ENCODE measurements at places on chromosomes 13 and 19.

DNA sequence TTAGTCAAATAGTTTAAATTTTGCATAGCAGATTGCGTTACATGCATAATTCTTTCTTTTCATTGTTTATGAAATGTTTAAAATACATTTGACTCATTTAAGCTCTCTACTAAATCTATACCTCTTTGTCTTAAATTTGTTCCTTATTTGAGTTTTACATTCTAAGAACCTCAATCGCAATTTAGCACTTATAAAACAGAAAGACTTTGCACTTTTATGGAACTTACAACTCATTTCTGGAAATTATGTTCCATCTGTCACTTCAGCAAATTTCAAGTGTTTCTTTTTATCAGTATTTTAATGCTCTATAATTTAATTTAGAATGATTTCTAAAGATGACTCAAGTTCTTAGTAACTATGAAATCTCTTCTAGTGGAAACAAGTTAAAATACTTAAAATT, 1505.8 kb upstream of the SPRY2 start:
- no peak for DNase-seq

GRCh38 chr13:60837806-60838205, 440.8 kb downstream of the TDRD3 start:
- DNase-seq: no peak

- DNase-seq: peak; percentile 91
Observed at GRCh38 chr19:55166530-55167268, at the start of gene DNAAF3. DNAAF3 (minus strand) TSS chr19:55166613; CDS start chr19:55166413, 200 bp downstream.

GRCh38 chr13:20424949-20425348, 100.7 kb downstream of the CRYL1 start:
- no peak for DNase-seq

DNA sequence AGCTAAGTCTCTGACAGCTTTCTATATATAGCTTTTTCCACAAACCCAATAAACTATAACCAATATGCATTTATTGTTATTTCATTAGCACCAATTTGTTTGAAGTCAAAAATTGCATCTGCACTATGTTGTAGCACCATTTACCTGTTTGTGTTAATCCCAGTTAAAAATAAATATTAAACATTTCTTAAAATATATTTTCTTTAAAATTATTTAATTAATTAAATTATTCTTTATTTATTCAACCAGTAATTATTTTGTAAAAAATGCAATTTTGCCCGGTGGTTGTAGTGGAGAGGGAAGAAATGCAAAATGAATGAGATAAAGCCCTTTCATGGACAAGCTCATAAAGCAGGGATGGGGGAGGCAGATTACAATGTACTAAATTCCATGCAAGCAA, 1257.9 kb downstream of the PCDH17 start:
- no peak for DNase-seq

GRCh38 chr13:84265257-84265764, 383.0 kb upstream of the SLITRK1 start:
- no peak for DNase-seq

DNA sequence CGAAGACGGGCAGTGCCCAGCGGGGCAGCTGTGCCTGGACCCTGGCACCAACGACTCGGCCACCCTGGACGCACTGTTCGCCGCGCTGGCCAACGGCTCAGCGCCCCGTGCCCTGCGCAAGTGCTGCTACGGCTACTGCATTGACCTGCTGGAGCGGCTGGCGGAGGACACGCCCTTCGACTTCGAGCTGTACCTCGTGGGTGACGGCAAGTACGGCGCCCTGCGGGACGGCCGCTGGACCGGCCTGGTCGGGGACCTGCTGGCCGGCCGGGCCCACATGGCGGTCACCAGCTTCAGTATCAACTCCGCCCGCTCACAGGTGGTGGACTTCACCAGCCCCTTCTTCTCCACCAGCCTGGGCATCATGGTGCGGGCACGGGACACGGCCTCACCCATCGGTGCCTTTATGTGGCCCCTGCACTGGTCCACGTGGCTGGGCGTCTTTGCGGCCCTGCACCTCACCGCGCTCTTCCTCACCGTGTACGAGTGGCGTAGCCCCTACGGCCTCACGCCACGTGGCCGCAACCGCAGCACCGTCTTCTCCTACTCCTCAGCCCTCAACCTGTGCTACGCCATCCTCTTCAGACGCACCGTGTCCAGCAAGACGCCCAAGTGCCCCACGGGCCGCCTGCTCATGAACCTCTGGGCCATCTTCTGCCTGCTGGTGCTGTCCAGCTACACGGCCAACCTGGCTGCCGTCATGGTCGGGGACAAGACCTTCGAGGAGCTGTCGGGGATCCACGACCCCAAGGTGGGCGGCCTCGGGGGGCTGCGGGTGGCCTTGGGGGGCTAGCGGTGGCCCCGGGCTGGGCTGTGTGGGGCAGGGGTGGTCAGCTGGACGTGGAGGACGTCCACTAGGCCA, 4.8 kb downstream of the GRIN3B start:
- DNase-seq: no peak

- no peak for DNase-seq
Observed at GRCh38 chr13:71499235-71499634, 367.8 kb downstream of the DACH1 start.

DNA sequence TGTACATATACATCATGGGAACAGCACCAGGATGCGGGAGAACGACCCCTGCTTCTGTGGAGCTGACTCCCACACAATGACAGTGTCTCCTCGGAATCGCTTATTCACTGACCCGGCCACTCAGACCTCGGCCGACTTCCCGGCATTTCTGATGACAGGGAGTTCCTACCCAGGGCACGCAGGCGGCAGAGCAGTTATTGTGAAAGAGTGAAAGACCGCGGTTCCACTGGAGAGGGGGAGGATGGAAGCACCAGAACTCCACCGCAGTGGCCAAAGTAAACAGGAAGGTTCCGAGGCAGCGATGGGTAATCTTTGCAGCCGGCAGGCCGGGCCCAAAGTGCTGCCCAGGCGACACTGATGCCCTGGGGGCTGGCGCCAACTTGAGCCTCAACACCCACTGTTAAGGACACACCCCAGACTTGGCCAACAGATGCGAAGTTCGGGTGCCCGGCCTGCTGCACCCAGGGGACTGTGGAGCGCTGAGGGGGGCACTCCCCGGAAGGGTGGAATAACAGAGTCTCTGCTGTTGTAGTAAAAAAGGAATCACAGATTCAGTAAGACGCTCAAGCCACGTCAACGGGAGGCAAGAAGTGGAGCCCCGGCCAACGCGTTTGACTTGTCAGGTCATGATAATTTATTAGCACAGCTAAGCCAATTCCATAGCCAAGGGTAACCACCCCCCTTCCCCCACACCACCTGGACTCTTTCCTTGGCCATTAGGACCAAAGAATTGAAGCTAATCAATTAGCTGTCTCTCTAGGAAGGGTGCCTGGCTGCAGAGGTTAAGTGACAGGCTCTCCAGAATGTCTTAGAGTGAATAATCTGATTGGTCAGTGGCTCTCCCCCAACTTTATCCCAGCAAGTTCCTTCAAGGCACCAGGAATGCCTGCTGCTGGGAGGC, 5.8 kb downstream of the MLLT1 start:
- no peak for DNase-seq

- no peak for DNase-seq
Observed at GRCh38 chr13:79352107-79352506, 53.9 kb downstream of the RBM26 start.

DNA sequence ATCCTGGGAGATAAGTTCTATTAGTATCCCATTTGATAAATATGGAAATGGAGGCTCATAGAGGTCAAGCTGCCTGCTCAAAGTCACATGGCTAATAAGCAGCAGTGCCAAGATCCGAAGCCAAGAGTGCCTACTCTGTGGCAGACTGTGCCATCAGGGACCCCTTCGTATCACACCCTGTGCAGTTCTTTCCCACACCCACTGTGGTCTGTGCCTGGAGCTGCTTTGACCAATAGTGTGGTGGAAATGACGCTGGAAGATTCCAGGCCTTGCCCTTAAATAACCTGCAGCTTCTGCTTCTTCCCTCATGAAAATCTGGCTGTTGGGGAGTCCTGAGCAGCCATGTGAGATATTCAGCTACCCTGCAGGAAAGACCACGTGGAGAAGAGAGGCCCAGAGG, 10.1 kb downstream of the OPA3 start:
- no peak for DNase-seq

DNA sequence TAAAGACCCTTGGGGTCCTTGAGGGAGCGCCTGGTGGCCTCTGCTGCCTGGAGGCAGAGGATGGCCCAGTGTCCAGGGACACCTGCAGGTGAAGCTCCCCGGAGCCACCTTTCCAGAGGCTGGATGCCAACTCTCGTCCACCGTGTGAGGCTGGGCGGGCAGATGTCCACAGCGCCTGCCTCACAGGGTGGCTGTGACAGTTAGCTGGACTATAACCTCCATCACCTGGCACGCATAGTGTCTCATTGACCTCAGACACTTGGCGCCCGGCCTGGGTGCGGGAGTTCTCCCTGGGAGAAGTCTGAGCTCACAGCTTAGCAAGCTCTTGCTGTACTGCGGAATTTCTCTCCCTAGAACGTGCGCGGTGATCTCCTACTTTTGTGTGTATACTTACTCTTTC, 9.8 kb downstream of the BICRA start:
- DNase-seq: no peak

DNA sequence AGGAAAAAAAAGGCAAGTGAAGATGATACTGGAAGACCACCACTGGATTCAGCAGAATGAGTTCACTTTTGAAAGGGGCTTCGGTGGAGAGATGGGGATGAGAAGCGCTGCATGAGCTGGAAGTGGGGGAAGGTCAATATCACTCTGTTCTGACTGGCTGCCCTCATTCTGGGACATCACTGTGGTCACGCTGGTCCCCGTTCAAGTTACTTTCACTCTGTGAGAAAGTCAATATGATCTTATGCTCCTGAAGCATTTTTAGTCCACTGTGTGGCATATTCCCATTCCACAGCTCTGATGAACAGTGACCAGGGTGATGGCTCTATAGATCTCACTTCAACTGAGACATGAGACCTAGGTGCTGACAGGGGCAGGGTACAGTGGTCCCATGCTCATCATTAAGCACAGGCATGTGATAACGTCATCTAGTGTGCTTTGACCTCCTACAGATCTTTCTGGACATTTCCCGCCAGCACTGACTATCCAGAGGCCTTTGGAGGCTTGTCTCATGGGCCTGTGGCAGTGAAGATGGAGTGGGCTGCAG, 40.2 kb upstream of the GPR183 start:
- no peak for DNase-seq

DNA sequence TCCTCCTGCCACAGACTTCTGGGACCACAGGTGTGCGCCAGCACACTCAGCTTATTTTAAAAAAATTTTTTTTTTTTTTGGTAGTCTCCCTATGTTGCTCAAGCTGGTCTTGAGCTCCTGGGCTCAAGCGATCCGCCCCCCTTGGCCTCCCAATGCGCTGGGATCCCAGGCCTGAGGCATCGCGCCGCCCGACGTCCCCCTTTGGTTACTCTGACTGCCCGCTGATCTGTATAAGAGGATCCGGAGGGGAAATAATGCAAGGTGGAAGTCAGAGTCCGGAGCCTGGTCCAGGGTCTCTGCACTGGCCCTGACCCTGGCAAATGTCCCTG, 486 bp upstream of the ZNF805 start:
- no peak for DNase-seq

DNA sequence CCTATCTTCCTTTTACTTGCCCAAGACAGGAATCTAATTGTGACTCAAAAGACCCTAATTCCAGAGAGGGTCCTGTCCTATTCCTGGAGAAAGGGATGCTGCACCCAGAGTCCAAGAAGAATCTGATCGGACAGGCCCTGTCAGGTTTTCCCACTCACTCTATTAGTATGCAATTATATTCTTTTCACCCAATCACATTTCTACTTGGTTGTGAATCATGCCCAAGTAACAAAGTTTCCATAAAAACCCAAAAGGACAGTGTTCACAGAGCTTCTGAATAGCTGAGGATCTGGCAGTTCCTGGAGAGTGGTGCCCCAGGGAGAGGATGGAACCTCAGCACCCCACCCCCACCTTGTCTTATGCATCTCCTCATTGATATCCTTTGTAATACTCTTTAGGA, 135.3 kb upstream of the SLITRK5 start:
- DNase-seq: no peak

GRCh38 chr13:61795580-61795979, 379.9 kb upstream of the PCDH20 start:
- DNase-seq: no peak

DNA sequence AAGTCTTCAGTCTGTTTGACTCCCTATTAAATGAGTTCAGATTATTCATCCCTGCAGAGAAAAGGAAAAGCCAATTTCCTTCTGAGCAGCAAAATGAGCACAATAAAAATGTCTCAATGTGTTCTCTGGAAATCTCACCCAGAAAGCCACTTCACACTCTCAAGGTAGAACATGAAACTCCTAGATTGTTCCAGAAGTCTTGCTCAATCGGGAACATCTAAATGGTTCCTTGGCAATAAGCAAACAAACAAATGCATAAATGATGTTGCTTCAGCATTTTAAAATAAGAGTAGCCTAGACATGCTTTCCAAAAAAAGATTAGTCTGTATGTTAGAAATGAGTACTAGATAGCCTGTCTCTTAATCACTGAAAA, 59.7 kb upstream of the TNFRSF19 start:
- DNase-seq: no peak

DNA sequence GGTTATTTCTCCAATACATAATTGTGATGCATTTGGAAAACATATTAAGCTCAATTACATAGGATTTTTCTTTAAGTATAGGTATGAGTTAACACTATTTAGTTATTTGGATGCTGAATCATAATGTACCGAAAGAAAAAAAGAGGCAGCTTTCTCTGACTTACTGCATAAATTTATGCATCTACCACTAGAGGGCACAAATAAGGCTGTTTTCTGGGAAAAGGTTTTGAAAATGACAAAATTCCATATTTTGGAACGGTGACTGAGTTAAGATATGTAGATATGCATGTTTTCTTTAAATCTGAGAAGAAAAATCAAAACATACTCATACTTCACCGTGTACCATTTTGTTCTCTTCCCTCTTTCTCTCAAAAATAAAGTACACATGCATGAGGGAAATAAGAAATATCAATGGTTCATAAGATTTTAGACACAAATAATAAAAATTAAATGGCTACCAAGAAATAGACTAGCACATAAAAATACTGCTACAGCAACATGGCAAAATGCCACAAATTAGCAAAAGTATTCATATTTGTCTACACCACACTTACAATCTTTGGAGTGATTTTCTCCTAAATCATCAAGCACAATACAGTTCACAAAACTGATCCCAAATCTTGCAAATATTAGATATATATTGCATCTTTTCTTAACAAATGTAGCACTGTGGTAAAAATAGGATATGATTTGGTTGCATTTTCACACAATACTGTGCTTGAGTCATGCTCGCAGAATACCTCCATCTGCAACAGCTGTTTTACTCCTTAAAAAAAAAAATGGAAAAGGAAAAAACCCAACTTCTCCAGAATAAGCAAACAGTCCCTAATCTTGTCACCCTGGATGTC, 260.0 kb downstream of the FGF14 start:
- DNase-seq: no peak

DNA sequence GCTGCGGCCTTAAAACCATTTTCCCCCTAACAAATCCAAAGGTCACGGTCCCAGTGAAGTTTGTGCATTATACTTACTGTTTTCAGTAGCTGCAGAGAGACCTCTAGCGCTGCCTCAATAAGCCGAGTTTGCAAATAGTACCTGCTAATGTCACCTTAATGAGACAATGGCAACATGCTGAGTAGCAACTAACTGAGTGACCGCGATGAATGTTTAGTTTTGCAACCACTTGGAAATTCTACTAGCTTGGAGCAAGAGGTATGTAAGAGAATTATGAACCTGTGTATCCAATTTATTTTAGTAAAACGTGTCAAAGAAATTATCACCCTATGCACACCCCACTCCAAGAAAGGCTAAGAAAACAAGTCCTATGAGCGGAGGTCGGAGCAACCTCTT, 1.2 kb downstream of the KPNA3 start:
- no peak for DNase-seq

GRCh38 chr13:106432636-106433035, 102.8 kb downstream of the EFNB2 start:
- no peak for DNase-seq

- DNase-seq: no peak
Observed at GRCh38 chr19:3466635-3467034, 13.7 kb downstream of the SMIM24 start.
